ENCODE measurements at places on chromosomes 12 and 14. TPM values are rescaled to one million over a fixed set of nuclear protein-coding genes. Genes with fewer than 3 reads are reported as not detected.

- DNase-seq = no peak
Observed at GRCh38 chr12:8482571-8483061, 26.9 kb downstream of the CLEC6A start.

KCNC2 gene
- total RNA-seq = not detected

STXBP6 gene
- total RNA-seq = 0.38 TPM

DNA sequence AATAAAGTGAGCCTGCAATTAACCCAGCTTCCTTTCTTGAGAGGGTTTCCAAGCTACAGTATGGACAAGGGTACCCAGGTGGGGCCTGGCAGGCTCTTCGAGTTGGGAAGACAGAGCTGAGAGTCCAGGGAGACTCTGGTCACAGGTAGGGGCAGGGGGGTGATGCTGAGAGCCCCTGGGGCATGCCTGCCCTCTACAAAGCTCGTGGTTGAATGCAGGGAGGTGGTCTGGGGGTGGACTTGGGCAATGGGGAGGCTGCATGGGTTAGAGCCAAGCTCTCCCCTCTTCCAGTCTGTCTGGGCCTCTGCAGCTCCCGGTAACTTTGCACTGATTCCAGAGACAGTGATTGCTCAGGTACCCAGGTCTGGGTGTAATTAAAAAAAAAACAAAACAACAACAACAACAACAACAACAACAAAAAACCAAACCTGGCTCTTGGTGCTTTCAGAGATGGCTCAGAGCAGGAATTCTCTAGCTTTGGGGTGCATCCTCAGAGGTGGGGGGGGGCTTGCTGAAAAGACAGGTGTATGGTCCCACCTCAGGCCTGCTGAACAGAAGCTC is 30.8 kb upstream of the PPP2R5C start:
- DNase-seq = no peak

DNA sequence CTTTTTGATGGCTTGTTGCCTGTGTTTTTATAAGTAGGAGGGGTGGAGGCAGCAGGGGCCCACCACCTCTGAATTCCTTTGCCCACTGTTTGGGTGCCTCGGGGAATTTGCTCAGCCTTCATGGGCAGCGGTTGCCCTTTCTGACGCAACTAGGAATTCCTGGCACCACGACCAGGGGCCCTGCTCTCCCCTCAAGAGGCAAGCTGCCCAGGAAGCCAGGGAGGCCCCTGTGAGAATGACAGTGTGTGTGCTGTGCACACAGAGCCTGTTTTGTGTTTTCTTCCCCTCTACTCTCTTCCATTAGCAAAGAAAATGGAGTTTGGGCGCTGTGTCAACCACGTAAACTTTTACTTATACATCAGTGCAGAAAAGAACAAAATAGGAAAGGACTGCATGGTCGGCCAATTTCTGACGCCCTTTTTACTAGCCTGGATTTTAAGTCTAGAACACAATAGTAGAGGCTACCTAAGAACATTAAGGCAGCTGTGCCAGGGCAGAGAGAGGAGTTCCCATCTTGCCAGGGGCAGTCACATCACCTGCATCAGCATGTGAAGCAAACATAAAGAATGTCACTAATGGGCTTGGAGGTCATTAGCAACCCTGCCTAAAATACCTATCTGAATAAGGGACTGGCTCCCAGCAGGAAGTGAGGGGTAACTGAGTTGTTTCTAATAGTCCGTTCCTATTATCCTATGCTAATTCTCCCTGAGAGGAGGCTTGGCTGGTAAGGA is 17.9 kb upstream of the PTGR2 start:
- peak; percentile 73 for DNase-seq

- no peak for DNase-seq
Observed at GRCh38 chr14:25150934-25151790, 101.2 kb upstream of the STXBP6 start.

- no peak for DNase-seq
Observed at GRCh38 chr12:93341409-93342049, 36.2 kb upstream of the NUDT4 start.

RTN1 gene
- 0.79 TPM for total RNA-seq

- no peak for DNase-seq
Observed at GRCh38 chr12:71642264-71642663, 21.4 kb downstream of the ZFC3H1 start.

DNA sequence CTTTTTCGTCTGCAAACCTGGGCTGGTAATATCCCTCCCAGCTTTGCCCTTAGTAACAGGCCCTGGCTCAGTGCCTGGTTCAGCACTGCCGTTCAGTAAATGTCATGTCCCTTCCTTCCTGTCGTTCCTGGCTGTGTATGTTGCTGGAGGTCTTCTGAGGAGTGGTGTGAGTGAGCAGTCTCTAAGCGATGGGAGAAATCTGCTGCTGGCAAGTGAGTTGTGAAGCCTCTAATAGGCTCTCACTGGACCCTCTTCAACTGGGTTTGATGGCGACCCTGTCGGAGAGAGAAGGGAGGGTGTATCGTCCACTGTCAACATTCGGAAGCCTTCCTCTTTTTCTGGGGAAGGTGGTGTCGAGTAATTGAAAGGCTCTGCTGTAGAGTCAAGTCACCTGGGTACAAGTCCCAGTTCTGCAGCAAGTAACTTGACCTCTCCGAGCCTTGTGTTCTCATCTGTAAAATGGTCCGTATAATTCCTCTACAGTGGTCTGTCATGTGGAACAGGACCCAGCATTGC is 62.8 kb downstream of the HRK start:
- no peak for DNase-seq

Measured in kidney epithelial cell (primary cell).